Tracheal epithelial cell (primary cell): ENCODE measurements at places on chromosomes 16 and 17. TPM values are rescaled to one million over a fixed set of nuclear protein-coding genes. Genes with fewer than 3 reads are reported as not detected.

Gene PRSS36
- total RNA-seq = 1.9 and 2.8 TPM in 2 replicates

Gene PLLP
- total RNA-seq = 15.4 and 37.1 TPM in 2 replicates

Gene SKAP1
- total RNA-seq = 2.2 TPM in 1 of 2 replicates, not detected in the other

Gene HLF
- total RNA-seq = under 0.01 and 0.24 TPM in 2 replicates

Gene DHRS7C
- total RNA-seq = not detected in 2 replicates
